ENCODE measurements at places on chromosomes 3 and 15.

GRCh38 chr3:66140743-66141372 lies 79.9 kb upstream of the SLC25A26 start:
- no peak for DNase-seq

- no peak for DNase-seq
These were observed 1092.2 kb upstream of the CFAP20DC start for GRCh38 chr3:60142009-60142408.

DNA sequence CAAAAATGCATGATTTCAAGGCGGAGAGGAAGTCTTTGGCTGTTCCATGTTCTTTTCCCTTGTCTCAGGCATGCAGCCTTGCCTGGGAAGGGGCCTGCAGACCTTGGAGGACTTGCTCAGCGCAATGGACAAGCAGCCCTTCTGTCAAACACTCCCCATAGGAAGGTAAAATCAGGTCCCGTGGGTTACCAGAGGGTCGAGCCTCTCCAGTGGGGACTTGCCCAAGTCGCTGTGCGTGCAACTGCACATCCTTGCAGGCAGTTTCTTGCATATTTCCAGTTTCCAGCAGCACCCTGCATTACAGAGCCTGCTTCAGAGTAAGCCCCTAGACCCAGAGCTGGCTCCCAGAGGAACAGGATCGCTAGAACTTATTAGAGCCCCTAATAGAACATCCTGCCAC lies 75.5 kb upstream of the KLF13 start:
- DNase-seq, result no peak

GRCh38 chr3:69406163-69406562 lies 20.3 kb upstream of the FRMD4B start:
- DNase-seq, result no peak

DNA sequence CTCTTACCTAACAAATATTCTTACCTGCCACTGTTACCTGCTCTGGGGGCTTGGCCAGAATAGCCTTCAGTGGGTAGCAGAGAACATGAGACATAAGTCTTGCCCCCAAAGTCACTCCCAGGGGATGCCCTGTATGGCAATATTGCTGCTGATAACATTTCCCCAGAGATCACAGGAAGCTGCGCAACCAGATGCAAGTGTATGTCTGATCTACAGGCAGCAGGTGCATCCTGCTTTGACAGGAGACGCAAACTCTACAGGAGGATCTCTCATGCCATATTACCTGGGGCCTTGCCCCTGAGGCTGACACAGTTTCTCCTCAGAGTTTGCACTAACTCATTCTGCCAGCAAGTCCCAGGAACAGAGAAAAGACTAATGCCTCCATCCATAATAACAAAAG lies 174.4 kb upstream of the LPP start:
- DNase-seq, result peak; percentile 29

GRCh38 chr15:26365077-26365476 lies 407.8 kb downstream of the GABRB3 start:
- DNase-seq, result no peak

- no peak for DNase-seq
These were observed 848 bp downstream of the NCEH1 start for GRCh38 chr3:172709774-172710663.

DNA sequence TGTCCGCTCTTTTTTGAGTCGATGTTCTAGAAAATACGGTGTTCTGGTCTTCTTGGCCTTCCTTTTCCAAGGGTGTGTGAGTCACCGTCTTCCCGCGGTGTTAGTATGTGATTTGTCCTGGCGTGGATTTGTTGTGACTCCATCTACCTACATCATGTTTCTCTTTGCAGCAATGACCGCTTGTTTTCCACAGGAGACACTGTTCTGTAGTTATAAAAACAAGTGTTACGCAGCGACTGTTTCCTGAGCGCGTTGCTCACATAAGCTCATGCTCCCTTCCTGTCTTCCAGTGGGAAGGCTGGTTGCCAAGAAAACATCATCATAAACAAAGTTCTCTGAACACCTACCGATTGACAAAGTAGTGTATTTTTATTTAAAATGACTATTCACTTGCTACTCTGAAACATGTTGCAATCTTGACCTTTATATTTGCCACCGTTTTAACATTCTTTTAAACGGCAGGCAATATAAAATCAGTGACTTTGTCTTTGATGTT lies 19.0 kb downstream of the USP13 start:
- no peak for DNase-seq

GRCh38 chr15:72933976-72934375 lies 118.3 kb upstream of the NEO1 start:
- no peak for DNase-seq

DNA sequence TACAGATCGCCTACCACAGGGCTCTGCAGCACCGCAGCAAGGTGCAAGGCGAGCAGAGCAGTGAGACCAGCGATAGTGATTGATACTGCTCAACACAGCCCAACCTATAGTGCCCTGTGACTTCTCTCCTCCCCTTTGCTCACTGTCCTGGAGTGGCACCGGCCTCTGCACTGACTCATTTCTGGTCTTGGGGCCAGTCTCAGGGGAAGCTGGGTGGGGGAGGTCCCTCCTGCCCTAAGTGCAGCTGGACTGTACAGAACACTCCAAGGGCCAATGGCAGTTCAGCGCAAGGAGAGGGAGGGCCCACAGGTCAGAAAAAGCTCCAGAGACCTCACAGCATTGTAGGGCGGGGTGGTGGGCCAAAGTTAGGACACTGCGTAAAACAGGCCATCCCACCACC lies 2.5 kb upstream of the OGG1 start:
- no peak for DNase-seq

DNA sequence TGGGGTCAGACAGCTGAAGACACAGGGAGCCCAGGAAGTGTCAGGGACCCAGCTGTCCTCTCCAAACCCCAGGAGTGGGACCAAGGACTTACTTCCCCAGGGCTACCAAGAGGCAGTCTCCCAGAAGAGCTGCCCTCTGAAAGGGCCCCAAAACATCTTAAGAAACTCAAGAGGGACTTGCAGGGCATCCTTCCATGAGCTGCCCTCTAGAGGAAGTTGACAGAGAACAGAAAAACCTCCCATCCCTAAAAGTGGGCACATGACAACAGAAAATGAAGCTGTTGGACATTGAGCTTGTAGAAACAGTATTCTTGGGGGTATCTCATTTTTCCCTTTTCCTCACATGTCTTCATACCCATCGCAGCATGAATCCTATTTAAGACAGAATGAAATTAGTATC lies 58.9 kb downstream of the MECOM start:
- DNase-seq, result no peak

- DNase-seq, result no peak
These were observed 108.9 kb downstream of the DUT start for GRCh38 chr15:48440084-48440483.

DNA sequence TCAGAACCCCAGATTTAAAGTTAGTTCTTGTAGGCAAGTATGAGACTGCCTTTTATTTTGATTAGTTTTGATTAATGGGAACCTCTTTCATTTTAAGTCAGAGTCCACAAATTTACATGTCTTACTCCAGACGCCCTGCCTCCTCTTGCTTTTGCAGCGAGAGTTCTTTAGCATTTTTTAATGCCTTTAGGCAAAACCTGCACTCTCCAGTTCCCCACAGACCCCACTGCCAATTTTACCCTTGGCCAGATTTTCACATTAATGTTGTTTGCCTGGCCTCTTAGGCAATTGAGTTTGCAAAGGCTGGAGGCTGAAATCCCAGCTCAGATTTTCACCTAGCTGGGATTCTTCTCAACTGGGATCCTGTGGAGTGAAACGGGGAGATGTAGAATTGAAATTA lies 85.8 kb downstream of the GAP43 start:
- no peak for DNase-seq

DNA sequence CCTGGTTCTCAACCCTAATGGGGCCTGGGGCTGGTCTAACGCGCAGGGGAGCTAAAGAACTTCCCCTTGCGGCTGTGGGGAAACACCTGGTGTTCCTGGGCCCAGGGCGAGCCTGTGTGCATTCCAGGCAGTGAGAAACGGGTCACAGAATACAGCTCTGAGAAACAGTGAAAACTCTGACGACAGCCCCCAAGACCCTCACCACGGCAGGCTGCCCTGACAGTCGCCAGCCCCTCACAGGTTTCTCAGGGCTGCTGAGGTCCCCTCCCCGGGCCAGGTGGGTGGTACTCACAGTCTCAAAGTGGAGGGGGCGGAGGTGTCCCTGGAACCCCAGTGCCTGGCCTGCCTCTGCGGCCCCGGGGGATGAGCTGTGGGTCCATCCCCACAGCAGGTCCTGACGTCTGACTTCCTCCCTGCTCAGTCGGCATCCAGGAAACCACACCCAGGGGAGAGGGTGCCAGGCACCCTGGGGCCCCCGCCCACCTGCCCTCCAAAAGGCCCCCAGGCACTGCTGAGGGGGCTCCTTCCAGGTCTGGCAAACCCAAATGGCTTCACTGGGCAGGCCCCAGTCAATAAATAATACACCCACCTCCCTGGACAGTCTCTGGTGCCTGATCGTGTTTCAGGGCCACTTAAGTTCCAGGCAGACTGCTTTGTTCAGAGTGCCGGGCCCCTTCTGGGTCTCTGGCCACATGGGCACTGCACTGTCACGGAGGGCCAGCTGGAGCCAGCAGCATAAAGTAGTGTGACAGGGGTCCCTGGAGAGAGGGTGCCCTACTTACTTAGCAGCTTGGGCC lies 57.7 kb downstream of the IQSEC1 start:
- peak; percentile 70 for DNase-seq

GRCh38 chr3:112685956-112686799 lies 45.2 kb upstream of the CCDC80 start:
- no peak for DNase-seq

DNA sequence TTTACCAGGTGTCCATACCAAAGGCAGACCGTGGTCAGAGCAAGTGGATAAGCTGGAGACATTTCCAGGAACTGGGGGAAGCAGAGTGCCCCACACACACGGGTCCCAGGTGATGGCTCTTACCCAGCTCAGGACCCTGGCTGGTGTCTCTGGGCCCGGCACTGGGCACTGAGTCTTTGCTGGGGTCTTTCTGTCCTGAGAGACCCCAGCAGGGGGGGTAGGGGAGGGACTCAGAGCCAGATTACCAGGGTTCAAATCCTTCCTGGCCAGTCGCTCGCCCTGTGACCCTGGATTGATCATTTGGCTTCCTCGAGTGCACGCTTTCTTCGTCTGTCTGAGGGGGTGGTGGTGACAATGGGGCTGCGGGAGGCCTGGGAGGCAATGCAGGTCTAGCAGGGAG lies 95.7 kb downstream of the PLXNA1 start:
- no peak for DNase-seq

DNA sequence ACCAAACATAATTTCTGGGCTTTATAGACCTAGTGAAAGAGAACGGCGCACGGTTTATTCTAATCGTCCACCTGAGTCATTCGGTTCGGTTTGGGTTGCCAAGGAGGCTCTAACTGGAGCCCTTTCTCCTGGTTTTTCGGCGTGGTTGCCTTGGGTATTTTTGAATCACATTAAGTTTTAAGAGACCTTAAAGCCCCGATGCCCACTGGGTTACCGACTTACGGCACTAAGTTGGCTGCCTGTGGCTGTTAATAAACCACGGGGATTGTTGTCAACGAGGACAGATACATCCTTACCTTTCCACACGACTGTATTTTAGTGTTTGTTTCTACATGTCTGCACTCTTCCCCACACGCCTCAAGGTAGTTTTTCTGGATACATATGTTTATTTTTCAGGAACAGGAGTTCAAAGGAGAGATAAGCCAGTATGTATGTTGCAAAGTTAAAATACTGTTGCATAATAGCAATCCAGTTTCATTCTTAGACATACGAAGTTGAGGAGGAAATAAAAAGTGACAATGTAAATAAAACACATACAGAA lies 1.2 kb upstream of the ANP32A start:
- no peak for DNase-seq

DNA sequence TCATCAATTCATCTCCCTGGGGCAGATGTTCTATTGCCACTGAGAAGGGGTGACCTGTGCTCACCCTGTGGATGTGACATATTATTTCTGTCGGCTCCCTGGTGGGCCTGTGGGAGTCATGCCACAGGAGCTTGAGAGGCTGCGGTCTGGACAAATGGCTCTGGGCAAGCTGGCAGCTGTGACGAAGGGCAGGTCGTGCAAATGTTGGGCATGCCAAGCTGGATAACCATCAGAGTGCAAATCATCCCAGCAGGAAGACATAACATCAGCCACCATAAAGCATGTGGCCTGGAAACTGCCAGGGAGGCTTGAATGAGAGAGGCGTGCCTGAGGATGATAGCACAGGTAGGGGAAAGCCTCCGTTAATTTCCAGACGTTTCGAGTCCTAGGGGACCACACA lies 45.3 kb upstream of the FAM3D start:
- DNase-seq, result no peak

GRCh38 chr3:39848365-39848764 lies 39.0 kb downstream of the MYRIP start:
- no peak for DNase-seq

- DNase-seq, result no peak
These were observed 29.0 kb downstream of the TMEM45A start for GRCh38 chr3:100521439-100521845.

DNA sequence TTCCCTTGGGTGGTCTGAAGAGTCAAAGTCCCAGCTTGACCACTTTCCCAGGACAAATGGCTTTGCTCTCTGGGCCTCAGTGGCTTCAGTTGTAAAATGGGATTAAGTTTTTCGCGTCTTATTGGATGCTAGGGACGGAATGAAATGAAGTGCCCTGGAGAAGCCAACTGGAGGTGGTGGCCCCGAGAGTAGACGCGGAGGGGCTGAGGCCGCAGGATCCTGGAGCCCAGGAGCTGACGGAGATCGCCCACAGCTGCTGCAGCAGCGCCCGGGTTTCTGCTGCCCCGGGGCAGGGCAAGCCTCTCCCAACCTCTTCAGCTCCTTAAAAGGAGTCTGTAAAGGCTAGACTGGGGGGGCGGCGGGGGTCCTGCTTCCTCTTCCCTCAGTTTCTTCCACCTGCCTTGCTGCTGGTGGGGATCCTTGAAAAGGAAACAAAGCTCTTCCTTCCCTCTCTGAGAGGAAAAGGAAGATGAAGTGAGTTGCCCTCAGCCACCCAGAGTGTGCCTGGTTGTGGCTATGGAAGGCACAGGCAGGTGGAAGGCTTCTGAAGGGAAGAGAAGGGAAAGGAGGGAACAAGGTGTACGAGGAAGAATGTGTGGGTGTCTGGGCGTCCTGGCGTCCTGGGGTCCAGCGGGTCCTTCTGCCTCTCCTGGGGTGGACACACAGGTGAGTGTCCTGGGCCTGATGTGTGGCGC lies 967 bp upstream of the BNC1 start:
- no peak for DNase-seq

- DNase-seq, result no peak
These were observed 85.7 kb downstream of the VGLL4 start for GRCh38 chr3:11558002-11558401.

DNA sequence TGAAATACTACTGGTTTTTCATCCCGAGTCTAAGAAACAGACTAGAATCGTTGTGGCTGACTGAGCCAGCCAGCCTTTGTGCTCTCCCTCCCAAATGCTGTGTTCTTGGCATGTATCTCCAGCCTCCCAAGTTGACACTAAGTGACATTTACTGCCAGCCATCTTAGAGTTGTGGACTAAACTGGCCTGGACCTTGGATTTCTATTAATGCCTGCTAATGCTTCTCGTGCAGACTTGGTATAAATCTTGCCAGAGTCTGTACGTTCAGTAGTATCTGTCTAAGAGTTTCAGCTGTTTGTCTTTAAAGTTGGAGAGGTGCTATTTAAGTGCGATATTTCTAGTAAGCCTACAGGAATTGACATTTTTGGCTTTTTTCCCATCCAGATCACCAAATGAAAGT lies 166.6 kb upstream of the BHLHE40 start:
- DNase-seq, result no peak

All from CD4-positive, alpha-beta T cell (primary cell).